NCI-H2081 treated with DMSO at 0.1 percent for 48 hours (cell line): ENCODE measurements at places on chromosomes 11 and 22.

GRCh38 chr11:64251016-64251752 lies at the start of gene PLCB3:
PLCB3 (plus strand) TSS chr11:64251530; CDS start chr11:64251650, 120 bp downstream.
- no peak for DNase-seq

- DNase-seq, result peak; percentile 25
These were observed at the start of gene RIC3 for GRCh38 chr11:8168485-8169257. RIC3 (minus strand) TSS chr11:8169025; CDS start chr11:8168989, 36 bp downstream.

DNA sequence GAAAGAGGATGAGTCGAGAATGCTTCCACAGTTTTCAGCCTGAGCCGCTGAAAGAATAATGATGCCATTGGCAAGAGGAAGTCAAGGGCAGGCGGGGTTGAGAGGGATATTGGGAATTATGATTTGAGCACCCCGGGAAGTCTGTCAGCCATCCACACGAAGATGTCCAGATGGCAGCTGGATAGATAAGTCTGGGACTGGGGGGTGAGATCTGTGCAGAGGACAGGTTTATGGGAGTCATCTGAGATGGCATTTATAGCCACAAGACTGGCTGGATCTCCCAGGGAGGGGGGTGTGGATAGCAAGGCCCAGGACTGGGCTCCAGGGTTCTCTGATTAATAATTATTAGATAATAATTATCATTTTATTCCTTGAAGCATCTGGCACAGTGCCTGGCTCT lies 5.1 kb upstream of the STIP1 start:
- no peak for DNase-seq

- no peak for DNase-seq
These were observed 19.7 kb upstream of the GLYATL1 start for GRCh38 chr11:58919561-58919960.

DNA sequence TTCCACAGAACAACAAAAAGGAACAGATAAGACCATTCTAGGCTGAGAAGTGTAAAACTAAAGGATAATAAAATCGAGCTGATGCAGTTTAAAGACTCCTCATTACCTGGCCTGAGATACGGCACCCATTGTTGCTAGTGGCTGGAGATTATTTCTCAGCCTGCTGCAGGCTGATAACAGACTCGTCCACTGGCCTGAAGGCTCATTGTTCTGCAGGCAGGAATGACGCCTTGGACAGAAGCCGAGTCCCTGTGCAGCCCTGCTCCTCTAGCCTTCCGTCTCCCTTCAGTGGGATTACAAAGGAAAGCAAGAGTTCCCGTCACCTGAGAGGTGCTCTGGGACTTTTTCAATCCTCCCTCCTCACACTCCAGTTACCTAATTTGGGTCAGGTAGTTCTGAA lies 1065.3 kb downstream of the OPCML start:
- DNase-seq, result no peak

GRCh38 chr11:125494031-125494360 lies 2.1 kb downstream of the FEZ1 start:
- DNase-seq, result no peak

GRCh38 chr11:120577624-120578363 lies 66.2 kb downstream of the GRIK4 start:
- no peak for DNase-seq

DNA sequence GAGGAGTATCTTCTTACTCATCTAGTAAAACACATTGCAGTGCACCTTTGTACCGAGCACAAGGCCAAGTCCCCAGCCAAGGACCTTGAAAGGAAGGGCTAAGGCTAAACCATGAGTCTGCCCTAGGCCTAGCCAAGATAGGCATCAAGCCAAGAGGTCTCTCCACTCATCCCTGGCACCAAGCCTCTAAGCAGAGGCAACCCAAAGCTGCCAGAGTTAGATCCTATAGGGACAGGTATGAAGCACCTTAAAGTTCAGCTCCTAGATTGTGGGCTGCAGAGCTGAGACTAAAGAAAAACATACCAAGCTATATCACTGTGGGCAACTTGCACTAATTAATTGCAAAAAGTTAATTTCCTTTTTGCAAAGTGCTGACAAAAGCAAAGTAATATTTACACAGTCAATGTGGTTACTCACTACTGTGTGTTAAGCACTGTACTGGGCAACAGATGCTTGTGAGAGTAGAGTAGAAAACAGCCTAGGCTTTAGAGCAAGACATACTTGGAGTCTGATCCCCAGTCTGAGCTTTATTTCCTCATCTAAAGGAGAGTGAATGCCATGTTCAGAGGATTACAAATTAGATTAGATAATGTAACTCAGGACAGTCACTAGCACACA lies 7.2 kb downstream of the COA4 start:
- no peak for DNase-seq

DNA sequence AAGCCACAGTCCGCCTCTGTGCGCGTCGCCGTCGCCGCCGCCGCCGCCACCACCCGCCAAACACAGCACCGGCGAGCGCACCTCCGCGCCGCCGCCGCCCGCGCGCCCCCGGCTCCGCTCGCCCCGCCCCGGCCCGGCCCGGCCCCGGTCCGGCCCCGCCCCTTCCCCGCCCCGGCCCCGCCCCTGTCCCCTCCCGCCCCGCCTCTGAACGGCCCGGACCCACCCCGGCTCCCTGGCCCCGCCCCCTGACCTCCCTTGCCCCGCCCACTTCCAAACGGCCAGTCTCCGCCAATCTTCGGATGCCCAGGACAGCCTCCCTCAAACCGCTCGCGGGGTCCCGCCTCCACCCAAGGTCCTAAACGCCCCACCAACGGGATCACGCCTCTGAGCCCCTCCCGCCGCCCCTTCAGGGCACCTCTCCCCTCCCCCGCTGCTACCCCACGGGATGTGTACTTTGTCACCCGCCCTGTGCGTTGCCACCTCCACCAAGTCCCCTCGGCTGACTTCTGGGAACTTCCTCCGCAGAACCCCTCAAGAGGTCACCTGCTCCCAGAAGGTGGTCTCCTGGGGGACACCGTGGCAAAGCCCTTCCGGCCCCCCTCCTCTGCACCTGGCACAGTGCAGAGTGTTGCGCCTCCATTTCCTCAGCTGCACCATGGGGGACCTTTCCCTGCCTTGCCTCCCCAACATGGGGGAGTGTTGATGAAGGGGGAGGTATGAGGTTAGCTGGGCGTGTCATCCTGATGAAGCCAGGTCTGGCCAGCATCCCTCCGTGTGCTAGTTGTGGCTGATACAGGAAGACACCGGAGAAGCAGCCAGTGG lies at the start of gene KIAA0930:
KIAA0930 (minus strand) TSS at position 85 of the 822 bp plus-strand sequence. CDS start 191 bp downstream, outside the sequence.
- DNase-seq, result no peak

DNA sequence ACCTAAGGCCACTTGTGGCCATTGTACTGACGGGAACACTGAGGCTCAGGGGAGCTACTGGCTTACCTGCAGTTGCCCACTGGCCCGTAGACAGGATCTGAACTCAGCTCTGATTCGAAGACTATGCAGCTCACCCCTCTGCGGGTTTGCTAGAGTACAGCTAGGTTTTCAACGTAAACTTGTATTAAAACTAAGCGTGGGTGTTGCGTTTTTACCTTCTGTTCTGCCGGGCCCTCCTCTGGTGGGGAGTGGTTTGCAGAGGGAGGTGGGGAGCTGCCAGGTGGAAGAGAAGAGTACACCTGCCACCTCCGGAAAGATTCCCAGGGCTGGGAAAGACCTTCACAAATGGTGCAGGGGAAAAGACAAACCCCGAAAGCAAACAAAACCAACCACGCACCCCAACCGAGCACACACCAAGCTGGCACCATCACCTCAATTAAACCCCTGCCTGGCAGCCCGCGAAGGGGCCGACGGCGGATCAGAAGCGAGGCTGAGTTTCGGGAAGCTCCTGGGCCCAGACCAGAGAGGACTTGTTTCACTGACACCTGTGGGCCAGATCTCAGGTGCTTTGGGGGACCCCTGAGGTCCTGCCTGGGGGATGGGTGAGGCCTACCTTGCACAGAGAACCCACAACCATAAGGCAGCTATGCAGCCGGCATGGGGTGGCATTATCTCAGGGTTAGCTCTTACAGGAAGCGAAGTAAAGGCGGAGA lies 37.7 kb downstream of the SHISAL1 start:
- no peak for DNase-seq

GRCh38 chr11:122714484-122714883 lies 59.0 kb downstream of the UBASH3B start:
- no peak for DNase-seq

DNA sequence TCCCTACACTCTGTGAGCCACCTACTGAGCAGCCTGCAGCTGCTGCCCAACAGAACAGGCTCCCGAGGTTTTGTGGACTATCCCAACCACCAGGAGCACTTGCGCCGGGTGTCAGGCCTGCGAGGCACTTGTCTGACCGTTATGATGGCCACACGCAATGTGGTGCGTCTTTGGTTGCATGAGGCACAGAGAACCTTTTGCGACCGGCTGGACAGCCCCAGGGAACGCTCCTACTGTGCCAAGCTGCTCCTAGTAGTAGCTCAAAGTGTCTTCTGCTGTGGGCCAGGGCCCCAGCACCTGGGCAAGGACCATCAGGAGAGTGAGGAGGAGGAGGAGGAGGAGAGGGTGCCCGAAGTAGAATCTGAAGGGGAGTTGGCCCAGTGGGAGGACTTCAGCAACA lies 46.4 kb downstream of the RRP8 start:
- DNase-seq, result no peak

- no peak for DNase-seq
These were observed 149.9 kb downstream of the PKNOX2 start for GRCh38 chr11:125314276-125315078.

DNA sequence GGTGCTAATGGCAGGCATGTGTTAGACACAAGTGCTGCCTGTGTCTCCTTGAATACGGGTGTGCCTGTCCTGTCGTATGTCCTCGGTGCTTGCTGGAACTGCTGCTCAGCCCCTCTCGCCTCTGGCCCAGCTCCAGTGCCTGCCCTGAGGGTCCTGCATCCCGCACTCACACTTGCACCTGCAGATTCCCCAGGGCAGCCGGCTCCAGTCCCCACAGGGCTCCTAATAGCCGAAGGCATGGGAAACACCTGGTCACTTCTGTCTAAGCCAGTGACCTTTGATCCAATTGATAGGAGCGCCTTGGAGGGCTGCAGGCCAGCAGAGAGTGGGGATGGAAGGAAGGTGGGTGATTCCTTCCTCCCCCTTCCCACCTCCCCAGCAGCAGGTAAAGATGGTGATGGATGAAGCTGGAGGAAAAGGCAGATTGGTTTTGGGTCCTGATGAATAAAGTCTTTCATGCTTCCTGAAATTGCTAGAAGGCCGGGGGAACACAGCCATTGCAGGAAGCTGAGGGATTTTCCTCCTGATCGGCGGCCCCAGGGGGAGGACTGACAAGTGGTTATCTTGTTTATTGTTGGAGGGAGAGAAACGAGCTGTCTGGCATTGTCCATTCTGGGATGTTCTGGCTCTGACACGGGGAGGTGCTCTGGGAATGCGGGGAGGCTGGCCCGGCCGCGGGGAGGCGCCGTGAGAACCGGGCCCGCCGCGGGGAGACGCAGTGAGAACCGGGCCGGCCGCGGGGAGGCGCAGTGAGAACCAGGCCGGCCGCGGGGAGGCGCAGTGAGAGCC lies 110.9 kb upstream of the B3GAT1 start:
- no peak for DNase-seq

DNA sequence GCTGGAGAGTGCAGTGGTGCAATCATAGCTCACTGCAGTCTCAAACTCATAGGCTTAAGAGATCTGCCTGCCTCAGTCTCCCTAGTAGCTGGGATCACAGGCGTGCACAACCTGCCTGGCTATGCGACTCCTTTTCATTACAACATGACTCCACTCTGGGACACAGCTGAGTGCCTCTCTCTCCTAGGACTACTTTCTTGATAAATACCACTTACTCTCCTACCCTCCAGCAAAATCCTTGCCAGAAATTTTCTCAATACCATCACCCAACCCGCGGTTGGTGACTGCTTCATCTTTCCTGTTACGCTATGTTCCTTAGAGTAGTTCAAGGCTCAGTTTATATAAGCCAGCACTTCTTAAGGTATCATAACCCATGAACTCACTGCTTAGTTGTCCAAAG lies 26.9 kb downstream of the ARFGAP3 start:
- no peak for DNase-seq

DNA sequence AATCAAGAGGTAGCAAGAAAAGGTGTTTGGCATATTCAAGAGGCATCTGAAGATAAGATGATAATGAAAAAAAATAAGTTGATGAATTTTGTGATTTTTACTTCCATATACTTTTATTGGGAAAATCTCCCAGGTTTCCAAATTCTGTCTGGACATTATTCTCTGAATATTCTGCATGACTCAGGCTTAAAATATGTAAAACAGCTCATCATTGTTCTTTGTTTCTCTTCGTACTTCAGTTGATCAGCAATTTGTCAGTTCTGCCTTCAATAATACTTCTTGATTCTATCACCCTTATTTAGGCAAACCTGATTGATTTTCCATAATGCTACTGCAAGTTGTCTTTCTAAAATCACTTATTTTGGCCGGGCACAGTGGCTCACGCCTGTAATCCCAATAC lies 30.2 kb downstream of the GTF2H1 start:
- no peak for DNase-seq

DNA sequence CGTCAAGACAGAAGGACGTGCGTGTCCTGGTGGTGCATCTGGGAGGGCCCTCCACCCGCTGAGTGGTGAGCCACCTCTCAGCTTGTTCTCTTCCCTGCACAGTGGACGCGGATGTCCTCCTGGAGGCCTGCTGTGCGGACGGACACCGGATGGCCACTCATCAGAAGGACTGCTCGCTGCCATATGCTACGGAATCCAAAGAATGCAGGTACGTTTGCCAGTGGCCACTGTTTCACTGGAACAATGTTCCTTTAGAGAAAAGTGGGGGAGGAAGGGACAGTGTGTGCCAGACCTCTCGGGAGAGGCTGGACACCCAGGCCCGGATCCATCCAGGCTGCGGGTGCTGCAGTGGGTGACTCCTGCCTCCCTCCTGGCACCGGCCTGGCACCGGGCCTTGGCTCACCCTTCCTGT lies 15.9 kb downstream of the FBLN1 start:
- no peak for DNase-seq

- no peak for DNase-seq
These were observed 944.6 kb downstream of the OPCML start for GRCh38 chr11:132587716-132588115.

DNA sequence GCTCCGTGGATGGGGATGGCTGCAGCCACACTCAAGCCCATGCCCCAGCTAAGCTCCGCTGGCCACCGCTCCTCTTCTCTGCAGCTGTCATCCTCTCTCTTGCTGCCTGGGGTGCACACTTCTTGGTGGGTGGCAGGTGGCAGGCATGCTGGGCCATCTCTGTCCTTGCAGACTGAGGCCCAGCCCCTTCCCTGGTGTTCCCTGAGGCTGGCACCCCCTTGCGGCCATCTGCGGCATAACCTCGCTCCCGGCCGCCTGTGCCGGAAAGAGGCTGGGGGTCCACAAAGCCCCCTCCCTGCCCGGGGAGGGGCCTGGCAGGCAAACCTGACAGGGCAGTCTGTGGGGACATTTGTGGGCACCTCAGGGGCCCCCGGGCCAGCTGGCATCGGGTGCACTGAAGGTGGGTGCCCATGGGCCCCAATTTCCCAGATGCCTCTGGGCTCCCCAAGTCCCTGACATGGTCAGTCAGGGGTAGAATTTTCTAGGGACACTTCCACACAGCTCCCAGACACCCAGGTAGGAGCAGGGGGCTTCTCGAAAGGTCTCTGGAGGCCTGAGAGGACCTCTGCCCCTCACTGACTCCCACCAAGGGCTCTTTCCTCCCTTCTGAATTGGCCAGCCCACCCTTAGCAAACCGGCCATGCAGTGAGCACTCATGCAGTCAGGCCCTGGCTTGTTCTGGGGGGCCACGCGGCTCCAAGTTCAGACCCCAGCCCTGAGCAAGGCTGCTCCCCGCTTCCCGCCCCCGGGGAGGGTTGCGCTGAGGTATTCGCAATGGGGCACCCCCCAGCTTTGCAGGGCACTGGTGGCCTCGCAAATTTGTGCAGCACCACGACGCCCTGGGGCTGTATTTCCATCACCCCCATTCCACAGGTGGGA lies 23.5 kb upstream of the TH start:
- DNase-seq, result no peak

- DNase-seq, result no peak
These were observed 85.4 kb downstream of the MICAL2 start for GRCh38 chr11:12195768-12196167.
